ENCODE measurements at places on chromosomes 13 and 19. TPM values are rescaled to one million over a fixed set of nuclear protein-coding genes. Genes with fewer than 3 reads are reported as not detected.

MYO1F gene
- total RNA-seq: 9.5 TPM

GRCh38 chr13:113044391-113045114 lies 61.0 kb upstream of the F7 start:
- no peak for DNase-seq

GRCh38 chr19:55559684-55560083 lies 14.3 kb upstream of the SBK3 start:
- DNase-seq: no peak

- DNase-seq: peak; percentile 57
Measured at GRCh38 chr13:51222037-51222685, at the start of gene FAM124A. TSS of gene FAM124A (plus strand) at chr13:51222398. CDS start at chr13:51222502, 104 bp downstream.

DNA sequence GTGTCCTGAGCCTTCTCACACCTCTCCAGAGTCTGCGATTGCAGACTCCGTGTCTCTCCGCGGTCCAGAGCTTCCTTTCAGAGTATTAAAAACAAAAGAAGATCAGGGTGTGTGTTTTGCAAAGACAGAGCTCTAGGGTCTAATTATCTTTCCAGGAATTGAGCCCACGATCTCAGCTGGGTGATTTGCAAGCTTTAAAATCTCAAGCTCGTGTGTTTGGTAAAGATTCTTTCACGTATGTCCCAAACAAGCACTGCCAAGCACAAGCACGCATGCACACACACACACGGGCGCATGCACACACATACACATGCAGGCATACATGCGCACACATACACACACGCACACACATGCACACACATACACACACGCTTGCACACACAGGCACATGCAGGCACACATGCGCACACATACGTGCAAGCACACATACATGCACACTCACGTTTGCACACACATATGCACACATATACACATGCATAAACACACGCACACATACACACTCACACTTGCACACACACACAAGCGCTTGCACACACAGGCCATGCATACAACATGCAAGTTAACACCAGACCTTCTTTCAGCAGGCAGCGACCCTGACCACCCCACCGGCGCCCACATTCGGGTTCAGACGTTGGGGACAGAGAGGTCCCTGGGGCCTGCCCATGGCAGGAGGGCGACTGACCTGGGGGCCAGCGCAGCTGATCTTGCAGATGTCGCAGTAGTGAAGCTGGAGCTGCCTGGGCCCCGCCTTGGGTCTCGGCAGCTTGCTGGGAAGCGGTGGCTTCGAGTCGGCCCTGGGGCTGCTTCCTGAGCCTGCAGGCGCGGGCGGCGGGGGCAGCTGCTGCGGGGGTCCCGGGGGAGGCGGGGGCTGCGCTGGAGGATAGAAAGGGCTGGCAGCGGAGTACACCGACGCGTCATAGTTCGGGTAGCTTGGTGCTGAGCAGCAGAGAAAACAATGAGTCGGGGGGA lies 37.9 kb downstream of the ZFR2 start:
- no peak for DNase-seq

DNA sequence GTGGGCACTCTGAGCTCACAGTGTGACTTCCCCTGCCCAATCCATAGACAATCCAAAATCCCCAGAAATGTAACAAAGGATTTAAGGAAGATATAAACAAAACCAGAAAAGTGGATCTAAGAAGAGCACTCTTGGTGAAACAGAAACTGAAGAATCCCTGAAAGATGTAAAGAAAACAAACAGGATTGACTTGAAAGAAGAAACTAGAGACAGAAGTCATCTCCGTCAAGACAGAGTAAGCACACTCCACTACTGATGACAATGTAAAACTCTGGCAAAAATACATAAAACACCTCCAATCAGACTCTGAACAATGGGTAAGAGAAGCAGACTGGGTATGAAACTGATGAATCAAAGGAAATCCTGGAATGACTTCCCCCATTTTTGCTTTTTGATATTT lies 13.5 kb downstream of the TUBGCP3 start:
- DNase-seq: no peak

DNA sequence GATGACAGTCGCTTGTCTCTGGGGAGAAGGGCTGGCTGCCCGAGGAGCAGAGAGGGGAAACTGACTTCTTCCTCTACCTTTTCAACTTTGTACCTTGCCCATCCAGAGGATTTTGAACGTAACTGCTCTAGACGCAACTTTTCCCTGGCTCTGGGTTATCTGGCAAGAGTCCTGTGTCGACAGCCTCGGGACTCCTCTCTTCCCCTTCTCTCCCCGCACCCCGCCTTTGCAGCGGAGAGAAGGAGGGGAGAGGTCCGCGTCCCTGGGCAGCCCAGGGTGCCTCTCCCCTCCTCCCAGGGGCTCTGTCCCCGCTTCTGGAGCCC lies 574 bp downstream of the SH3GL1 start:
- DNase-seq: peak; percentile 71
